ENCODE measurements at places on chromosomes 7 and 10. TPM values are rescaled to one million over a fixed set of nuclear protein-coding genes. Genes with fewer than 3 reads are reported as not detected.

DNA sequence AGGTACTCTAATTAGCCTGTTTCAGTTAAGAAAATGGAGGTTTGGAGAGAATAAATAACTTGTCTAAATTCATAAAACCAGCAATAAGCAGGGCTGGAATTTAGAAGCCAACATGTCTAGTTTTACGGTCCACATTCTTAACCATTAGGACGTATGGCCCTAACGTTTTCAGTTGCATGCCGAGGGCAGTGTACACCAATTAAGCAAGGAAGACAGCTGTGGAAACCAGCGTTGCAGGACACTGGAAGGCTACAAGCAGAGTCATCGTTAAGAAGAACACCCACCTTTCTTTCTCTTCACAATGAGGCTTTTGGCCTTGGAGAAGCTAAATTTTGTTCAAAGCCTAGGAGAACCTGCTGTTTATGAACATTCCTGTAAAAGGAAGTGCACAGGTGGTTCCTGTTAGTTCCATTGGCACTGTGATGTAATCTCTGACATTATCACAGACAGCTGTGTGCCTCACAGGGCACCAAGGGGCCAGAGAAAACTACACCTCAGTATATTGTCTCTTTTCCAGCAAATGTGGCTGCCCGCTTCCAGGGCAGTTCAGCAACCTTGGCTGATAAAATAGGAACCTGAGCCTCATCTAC lies 21.0 kb downstream of the MPP7 start:
- no peak for DNase-seq

The AFAP1L2 gene
- 4.5 TPM for total RNA-seq

GRCh38 chr7:4713183-4713784 lies 31.2 kb downstream of the FOXK1 start:
- DNase-seq, result no peak

- no peak for DNase-seq
Measured at GRCh38 chr10:127349737-127350136, 153.3 kb upstream of the INSYN2A start.

DNA sequence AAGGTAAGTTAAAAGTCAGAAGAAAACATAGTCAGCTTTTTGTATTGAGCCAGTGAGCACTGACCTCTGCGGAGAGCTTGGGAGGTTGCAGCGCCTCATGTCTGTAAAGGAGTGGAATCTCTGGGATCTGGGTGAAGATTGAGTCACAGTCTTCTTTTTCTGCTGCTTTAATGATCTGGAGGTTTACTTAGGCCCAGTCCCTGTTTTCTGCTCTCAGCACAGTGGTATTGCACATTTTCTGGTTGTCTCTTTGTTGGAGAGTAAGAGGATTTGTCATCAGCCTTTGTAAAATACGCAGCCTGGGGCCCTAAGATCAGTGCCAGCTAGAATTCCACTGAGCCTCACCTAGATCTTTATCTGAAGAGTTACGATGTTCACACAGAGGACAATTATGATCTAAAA lies 58.3 kb upstream of the GJD4 start:
- no peak for DNase-seq

- no peak for DNase-seq
Measured at GRCh38 chr10:8305876-8306652, 251.6 kb downstream of the GATA3 start.

DNA sequence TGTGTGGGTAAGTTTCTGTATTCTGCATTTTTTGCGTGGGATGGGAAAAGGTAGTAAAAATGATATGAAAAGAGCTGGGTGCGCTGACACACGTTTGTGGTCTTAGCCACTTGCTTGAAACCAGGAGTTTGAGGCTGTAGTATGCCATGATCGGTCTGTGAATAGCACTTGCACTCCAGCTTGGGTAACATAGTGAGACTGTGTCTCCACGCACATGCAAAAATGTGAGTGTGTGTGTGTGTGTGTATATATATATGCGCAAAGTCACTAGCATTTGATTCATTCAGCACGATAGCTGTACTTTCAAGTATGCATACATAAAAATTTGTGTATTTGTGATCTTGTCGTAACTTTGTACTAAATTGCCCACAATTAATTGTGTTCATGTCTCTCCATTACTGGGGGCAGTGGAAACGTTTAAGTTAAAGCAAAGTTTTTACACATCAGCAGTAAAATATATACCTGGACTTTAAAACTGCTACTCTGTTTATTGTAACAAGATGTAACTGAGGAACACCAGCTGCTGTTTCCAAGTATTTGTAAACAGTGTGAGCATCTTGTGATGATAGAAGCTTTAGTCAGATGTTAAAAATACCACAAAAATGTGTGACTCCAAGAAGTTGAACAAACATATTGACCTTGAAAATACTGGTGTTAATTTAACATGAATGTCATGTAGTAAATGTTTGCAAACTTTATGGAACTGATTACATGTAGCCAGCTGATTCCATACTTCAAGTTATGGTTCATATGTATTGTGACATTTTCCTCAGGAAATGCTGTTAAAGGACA lies 1.6 kb downstream of the ZRANB1 start:
- no peak for DNase-seq

The LOXL4 gene
- 0.47 TPM for total RNA-seq

- no peak for DNase-seq
Measured at GRCh38 chr7:47908720-47909119, 39.5 kb downstream of the PKD1L1 start.

The ENTPD7 gene
- total RNA-seq, result 2.7 TPM

The NEUROG3 gene
- not detected for total RNA-seq

The ANKRD2 gene
- 318 TPM for total RNA-seq

DNA sequence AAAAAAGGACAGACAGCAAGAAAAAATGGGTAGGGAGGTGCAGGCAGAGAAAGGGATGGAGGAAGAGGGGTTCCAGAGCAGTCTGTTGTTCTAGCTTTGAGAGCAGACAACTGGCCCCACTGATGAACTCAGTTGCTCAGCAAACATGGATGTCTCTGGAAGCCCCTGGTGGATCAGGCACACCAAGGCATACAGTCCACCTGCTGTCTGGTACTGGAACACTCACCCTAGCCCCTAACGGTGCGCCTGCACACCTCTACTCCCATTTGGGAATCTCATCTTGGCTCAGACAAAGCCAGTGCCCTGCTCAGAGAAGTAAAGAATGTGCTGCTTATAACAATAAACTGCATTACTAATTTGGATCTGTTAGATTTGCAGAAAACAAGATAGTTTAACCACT lies 7.7 kb downstream of the MACROH2A2 start:
- no peak for DNase-seq

DNA sequence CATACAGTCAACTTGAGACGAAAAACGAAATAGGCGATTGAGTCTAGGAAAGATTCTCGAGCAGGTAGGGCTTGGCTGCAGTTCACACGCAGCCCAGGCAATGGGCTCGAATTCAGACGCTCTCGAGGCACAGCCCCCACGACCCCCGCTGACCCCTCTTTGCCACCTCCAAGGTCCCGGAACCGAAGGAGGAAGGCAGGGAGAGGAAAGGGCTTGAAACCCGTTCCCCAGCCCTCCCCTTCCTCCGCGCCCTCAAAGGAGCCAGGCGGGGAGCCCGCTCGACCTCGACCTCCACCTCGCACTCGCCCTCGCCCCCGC lies 441 bp downstream of the CCDC186 start:
- no peak for DNase-seq

DNA sequence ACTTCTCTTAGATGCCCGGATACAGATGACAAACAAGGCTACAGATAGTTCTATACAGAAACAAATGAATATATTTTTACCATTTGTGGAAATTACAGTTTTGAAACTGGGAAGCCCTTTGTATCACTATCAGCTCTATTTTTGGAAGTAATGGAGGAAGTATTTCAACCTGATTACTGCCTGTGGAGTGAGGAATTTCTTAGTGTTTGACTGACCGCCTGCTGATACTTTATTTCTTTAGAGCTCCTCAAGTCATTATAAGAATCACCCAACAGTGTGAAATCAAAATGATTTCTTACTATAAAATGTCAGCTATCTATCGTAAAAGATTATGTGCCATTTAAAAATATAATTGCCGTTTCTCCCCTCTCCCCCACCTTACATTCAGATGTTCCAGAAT lies 290.9 kb downstream of the SDK1 start:
- DNase-seq, result no peak

DNA sequence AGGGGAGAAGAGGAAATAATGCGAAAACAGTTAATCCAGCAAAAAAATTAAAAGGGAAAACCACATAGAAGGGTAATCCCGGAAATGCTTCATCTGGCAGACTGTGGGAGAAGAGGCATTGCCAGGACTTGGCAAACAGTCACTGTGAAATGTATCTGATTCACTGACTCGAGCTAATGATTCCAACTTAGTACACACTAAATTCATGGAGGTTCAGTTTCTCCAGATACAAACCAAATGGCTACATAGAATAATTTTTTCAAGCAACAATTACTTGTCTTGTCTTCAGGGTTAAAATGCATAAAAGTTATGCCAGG lies 36.4 kb downstream of the GDI2 start:
- no peak for DNase-seq

GRCh38 chr10:15780353-15781135 lies 60.8 kb upstream of the ITGA8 start:
- peak; percentile 77 for DNase-seq

GRCh38 chr7:50607524-50608125 lies 42.4 kb upstream of the DDC start:
- DNase-seq, result no peak

GRCh38 chr7:23490357-23491135 lies 20.3 kb upstream of the IGF2BP3 start:
- DNase-seq, result peak; percentile 66

Measured in left ventricle myocardium superior (tissue), 1 donor.